ENCODE measurements at places on chromosomes 3 and 15. TPM values are rescaled to one million over a fixed set of nuclear protein-coding genes. Genes with fewer than 3 reads are reported as not detected.

Gene NUSAP1
- 334 TPM for total RNA-seq

Gene RBSN
- total RNA-seq = 21.8 TPM

Gene FSTL1
- 1.3 TPM for total RNA-seq

Gene NRROS
- total RNA-seq = 47.8 TPM

Gene WDR93
- not detected for total RNA-seq

Gene TTLL13
- total RNA-seq = 0.80 TPM

Gene GOLGA8O
- 6.3 TPM for total RNA-seq

Gene ZMYND10
- total RNA-seq = 2.9 TPM

Gene INO80
- total RNA-seq = 25.8 TPM

Gene CYP1A1
- total RNA-seq = 1.2 TPM

Gene FAM227B
- total RNA-seq = 3.3 TPM

Gene PRKAR2A
- 27.9 TPM for total RNA-seq
